ENCODE measurements at places on chromosomes 2 and 18.

DNA sequence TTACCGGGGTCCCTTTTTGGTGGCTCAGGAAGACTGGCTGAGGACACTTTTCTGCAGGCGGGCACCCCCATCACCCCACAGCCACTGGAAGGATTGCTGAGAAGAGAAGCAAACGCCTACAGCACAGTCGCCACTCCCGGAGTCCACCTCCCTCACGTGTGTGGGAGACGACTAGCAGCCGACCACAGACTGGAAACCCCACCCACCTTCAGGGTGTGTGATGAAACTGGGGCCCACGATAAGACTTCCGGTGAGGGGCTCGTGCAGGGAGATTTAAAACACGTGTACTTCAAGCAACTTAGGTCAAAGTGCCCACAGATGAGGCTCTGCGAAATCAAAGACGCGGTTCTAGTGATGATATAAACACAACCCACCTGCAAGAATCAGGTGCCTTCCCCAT, 26.3 kb downstream of the MBP start:
- peak; percentile 86 for DNase-seq

- no peak for DNase-seq
Measured at GRCh38 chr18:50159654-50160046, 35.3 kb downstream of the MYO5B start.

DNA sequence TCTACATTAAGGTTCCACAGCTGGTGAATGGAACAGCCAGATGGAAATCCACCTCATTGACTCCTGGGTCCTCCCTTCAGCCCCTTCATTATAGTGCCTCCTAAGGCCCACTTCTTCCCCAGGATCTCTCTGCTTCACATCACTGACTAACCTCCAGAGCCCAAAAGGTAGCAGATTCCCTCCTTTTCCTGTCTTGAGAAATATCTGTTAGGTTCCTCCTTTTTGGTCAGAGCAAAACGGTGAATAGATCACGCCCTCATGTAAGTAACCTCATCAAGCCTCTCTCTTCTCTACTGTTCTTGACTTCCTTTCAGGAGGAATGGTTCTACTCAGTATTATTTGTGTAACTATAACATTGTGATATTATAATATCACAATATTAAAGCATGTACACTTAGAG, 155.0 kb upstream of the SRD5A2 start:
- DNase-seq: no peak

DNA sequence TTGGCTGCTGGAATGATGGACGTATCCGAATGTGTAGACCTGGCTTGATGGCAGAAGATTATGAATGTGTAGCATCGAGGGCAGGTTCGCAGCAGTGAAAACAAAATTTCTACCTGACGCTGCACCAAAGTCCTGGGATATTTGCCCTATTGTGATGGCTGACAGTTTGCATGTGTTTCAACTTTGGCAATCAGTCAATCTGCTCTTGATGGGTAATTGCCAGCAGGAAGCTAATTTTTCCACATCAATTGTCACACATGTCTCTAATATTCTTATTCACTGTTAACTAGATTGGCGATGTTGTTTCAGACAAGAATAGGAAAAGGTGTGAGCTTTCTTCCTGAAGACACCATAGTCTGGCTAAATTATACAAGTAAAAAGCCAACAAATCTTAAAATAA, 821.3 kb downstream of the LRRTM4 start:
- no peak for DNase-seq

DNA sequence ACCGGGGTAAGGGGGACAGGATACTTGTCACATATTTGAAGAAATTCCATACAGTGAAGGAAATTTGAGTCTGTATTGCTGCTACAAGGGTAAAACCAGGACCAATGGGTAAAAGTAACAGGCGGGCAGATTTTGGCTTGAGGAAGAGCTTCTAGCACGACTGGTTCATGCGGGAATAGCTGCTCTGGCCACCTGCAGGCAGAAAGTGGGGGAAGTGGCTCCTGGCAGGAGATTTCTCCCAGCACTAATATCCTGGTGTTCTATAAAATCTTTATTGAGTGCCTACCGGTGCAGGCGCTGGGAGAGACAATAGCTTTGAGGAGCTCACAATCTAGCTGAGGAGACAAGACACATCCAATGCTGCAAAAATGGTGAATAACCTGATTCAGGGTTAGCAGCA, 198.5 kb downstream of the LOXHD1 start:
- no peak for DNase-seq

- DNase-seq: no peak
Measured at GRCh38 chr2:27721335-27721734, 50.2 kb upstream of the MRPL33 start.

- DNase-seq: no peak
Measured at GRCh38 chr2:33216508-33217182, 259.8 kb upstream of the RASGRP3 start.

DNA sequence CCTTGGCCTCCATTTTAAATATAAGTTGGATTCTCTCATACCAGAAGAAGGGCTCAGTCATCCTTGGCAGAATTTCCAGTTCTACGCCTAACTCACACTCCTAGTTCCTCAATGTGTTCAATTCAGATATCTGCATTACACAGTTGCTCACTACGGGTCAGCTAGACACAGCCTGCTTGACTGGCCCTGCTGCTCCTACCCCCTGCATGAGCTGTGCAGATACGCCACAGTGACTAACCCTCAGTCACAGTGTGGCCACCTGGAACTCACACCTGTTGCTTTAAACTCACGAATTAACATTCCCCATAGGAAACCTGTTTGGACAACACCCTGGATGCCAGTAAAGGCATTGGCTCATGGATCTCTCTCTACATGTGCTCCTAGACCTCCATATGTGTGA, 429.6 kb downstream of the NCKAP5 start:
- no peak for DNase-seq

- no peak for DNase-seq
Measured at GRCh38 chr2:50838316-50838715, 193.6 kb downstream of the NRXN1 start.

DNA sequence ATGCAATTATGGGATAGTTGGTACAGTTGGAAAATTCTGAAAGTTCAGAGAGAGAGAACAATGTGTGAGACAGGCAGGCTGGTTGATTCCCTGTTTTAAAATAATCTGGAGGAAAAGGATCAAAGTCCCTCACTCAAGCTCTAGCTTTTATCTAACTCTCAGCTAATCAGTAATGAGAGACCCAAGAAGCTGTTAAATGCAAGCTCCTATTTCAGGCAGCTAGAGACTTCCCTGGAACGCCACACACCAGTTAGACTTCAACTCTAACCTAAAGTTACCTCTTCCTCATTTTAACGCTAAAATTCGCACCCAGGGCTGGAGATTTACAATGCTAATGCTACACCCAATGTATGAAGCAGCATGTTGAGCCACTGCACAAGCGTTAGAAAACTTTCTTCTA, 243.1 kb downstream of the EN1 start:
- DNase-seq: no peak

DNA sequence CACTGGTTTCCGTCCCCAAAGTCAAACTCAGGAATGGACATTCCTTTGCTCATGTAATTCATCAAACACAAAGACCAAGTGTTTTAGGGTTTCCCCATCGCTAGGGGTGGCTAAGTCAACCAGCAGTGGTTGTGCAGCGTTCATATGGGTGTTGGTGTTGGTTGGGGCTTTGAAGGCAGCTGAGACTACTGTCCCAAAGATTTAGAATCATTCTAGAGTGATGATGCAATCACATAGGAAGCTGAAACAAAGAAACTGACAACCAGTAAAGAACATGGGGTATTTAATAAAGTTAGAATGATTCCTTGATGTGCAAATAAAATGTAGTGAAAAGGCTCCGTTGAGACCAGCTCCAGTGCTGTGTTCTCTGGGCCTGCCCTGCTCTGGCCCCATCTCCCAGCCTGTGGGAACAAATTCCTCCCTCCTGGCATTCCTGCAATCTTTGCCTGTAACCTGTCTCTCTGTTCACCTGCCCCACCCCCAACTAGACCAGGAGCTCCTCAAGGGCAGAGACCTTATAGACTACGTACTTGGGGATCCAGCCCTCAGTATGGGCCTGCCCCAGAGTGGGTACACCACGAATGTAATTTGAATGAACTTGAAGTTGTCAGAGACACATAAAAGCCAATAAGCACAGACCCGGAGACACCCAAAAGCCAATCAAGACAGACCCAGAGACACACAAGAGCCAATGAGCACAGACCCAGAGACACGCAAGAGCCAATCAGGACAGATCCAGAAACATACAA, 191.7 kb upstream of the TWIST2 start:
- DNase-seq: peak; percentile 16

DNA sequence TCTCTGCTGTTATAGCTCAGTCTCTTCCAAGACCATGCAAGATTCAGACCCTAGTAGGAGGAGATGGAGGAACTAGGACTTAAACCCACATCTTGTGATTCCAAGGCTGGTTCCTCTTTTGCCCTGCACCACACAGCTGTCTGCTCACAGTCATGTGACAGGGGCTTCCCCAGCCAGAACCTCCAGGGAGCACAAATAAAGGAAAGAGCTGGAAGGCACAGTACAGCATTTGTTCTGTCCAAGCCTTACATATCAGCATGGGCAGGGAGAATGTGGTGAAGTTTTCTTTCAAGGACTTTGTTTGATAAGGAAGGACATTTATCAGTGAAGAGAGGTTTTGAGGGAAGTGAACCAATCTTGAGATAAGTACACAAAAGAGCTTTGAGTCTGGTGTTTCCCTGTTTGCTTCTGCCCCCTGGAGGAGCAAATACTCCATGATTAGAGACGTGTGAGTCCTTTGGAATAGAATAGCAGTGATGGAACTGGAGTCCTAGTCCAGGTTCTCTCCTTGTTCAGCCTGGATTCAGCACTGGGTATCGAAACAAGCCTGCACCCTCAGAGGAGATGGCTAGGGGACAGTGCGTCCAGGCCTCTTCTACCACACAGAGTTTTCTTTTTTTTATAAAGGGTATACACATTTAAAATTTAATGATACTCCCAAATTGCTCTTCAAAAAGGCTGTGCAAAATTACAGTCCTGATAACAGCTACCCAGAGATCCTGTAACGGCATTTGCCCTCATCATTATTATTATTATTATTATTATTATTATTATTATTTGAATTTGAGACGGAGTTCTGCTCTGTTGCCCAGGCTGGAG, 24.6 kb upstream of the CASP10 start:
- DNase-seq: peak; percentile 74

- no peak for DNase-seq
Measured at GRCh38 chr2:134234535-134234934, 19.3 kb upstream of the MGAT5 start.

DNA sequence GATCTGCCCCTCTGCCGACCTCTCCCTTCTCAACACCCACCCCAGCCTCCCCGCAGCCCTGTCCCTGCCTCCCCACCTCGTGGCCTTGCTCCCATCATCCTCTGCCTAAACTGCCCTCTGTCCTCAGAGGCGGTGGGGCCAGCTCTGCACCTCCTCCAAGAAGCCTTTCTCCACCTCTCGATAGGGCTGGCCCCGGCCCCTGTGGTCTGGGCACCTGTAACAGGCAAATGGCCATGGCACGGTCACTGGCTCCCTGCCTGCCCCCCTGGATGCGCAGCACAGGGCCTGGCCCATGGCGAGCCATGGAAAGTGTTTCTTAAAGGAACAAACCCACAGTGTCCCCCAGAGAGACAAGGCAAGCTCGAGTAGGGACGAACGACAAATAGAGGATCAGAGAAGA, 42.0 kb downstream of the MYO7B start:
- peak; percentile 36 for DNase-seq
